ENCODE measurements at places on chromosomes 3 and 15.

DNA sequence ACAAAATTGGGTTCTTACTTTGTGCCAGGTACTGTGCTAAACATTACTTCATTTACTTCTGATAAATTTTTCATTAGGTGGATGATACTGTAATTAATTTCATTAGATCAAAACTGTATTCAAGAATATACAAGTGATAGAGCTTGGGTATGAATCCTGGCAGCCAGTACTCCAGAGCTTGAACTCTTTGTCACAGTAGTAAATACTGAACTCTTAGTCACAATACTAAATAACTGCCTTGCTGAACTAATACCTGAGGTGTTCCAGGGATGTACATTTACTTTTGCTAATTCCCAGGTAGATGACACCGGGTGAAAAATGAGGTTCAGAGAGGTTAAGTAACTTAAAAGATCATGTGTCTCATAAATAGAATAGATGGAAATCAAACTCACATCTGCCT is 20.3 kb downstream of the FXR1 start:
- no peak for ATAC-seq

DNA sequence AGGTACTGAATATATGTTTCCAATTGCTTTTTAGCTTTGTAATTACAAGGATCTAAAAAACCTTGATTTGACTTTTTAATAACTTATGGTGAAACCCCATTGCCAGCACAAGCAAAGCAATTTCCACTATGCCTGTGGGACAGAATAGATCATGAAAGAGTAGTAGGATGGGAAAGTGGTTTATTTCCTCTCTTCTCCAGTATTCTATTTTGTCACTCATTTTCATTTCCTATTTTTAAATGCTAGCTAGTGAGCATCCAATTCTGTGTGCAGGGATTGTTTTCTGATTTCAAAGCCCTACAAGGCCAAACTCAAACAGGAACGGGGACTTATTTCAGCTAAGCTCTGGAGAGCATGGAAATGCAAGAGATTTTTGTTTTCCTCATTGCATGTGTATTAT is 132.0 kb upstream of the TGFBR2 start:
- no peak for ATAC-seq

GRCh38 chr3:102290241-102290640 is 144.6 kb upstream of the ZPLD1 start:
- ATAC-seq: no peak

DNA sequence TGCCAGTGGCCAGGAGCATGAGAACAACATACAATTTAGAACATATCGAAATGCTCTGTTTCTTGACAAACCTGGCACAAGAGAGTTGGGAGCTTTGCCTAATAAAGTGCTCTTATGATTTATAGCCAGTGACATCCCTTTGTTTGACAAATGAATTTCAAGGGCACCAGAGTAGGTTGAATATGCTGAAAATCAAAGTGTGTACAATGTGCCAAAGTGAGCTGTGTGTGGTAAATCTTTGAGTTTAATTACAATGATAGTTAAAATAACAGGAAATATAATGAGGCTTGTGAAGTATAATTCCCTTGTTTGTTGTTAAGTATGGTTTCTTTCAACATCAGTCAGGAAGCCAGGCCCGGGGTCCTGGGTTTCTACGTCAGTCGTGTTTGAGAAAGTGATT is 211.9 kb downstream of the EBLN2 start:
- ATAC-seq: no peak

DNA sequence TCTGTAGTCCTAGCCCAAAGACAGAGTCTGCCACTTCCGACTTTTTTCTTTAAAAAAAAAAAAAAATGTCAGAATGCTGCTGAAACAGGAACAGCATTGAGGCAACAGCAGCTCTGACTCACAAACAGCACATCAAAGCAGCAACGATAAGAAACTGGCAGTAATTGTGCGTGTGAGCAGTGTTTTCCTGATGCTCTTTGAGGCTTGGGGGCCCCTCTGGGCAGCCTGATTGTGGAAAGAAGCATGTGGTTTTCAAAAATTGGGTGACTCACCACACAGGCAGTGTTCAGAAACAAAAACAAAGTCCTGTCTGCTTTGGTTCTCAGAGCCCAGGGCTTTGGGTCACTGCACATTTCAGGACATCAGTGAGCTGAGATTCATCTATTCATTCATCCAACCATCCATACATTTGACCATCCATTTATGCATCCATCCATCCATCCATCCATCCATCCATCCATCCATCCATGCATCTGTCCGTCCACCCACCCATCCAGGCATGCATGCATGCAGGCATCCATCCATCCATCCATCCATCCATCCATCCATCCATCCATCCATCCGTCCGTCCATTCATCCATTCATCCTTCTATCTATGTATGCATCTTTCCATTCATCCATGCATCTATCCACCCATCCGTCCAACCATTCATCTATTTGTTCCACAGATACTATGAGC is 308.4 kb downstream of the RPLP1 start:
- peak; percentile 80 for ATAC-seq

DNA sequence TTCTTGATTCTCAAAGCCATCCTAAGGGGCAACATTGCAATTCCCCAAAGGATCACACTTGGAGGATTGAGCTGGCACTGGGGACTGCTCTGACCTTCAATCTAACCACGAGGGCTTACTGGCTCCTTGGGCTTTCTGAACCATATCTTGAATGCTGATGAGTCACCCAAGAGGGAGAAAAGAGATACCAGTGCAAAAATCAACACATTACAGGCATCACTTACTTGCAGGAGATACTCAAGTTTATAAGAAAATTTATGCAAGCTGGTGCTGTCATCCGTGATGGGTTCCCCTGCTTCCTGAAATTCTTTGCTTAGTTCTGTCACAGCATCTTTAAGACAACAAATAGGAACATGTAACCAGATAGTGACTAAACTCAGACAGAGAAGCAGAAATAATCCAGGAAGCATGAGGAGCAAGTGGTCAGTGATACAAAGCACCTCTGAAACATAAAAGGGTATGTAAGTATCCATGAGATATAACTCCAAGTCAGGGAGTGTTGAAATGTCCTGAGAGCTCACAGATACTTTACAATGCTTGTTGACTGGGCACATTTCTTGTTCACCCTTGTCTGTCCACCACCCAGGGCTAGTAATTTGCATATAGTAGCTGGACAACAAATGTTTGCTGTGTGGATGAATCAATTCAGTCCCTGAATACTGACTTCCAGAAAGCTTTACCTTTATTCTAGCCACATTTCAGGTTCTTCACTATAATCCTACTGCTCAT is 14.1 kb downstream of the FYCO1 start:
- no peak for ATAC-seq

DNA sequence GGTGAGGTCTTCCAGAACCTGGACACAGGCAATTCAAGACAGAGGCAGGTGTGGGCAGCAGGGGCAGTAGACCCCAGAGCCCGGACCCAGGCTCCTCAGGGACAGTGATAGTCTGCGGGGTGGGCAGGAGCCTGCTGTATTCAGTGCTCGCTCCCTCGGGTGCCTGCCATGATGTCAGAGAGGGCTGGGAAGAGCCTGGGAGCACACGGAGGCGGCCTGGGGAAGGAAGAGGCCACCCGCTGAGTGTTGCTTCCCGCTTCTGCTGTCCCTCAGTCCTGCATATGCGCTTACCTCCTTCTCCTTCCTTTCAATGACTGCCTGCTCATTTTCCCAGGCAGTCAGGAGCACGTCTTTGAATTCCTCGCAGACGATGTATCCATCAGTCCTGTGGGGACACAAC is 22.8 kb downstream of the TMEM43 start:
- no peak for ATAC-seq

DNA sequence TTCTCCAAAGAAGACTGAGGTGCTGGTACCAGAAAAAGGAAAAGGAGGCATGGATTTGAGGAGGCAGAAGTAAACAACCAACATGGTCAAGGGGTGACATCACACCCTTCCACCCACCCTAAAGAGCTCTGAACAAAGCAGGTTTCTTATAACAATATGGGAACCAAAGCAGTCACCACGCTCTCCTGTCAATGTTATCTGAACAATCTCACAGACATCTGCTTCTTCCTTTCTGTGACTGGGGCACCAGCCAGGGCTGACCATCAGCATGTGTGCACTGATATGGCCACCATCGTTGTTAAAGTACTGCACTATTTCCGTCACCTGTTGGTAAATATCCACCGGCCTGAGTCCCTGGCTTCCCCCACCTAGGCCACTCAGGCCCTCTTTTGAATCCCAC is 252.9 kb downstream of the SHQ1 start:
- ATAC-seq: no peak

GRCh38 chr15:34588046-34588674 is 4.7 kb upstream of the GOLGA8B start:
- peak; percentile 71 for ATAC-seq

DNA sequence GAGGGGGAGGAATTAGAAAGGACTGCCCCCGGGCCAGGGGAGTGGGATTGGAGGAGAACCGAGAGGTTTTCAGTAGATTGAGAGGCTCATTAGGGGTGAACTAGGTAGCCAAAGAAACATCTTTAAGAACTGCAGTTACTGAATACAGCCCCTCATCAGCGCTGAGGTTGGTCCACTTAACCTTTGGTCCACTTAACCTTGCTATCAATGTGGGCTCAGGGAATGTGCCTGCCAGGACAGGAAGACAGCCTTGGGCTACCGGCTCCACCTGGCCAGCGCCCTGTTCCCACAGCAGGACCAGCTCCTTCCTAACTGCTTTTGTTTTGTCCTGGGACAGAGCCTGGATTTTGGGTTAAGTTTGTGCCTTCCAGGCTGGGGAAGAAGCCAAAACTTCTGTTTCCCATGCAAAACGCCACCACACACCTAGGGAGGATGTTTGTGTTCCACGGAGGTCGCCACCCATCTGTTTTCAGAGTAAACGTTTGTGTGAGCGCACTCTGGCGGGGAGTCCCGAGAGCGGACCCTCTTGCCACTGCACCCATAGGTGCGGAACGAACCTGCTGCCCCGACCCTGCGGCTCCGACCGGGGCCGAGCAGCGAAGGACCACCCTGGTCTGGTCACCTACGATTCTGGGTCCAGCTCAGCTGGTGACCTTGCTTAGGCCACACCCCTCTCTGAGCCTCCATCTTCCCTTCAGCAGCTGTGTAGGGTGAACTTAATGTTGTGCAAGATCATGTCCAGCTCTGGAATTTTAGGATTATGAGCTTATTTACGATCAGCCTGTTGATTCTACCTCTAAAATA is 107.4 kb downstream of the VGLL4 start:
- ATAC-seq: no peak

DNA sequence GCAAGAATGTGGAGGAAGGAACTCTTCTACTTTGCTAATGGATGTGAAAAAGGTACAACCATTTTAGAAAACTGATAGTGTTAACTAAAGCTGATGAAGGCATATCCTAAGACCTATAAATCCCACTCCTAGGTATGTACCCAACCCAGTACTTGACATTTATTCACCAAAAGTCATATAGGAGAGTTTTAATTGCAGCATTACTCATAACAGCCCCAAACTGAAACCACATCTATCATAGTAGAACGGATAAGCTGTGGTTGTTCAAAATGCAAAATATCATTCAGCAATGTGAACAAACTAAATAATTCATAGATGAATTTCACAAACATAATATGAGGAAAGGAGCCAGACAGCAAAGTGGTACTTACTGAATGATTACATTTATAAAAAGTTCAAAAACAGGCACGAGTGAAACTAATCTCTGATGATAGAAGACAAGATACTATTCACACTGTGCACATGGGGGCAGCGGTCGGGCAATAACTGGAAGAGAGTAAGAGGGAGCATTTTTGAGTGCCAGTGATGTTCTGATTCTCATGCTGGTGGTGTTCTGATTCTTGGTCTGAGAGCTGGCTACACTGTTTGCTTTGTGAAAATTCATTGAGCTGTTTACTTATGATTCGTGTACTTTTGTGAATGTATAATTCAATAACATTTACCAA is 34.3 kb downstream of the GOLIM4 start:
- no peak for ATAC-seq
